ENCODE measurements at places on chromosomes 16 and 17. TPM values are rescaled to one million over a fixed set of nuclear protein-coding genes. Genes with fewer than 3 reads are reported as not detected.

Gene UBE2Z
- 71.1 TPM for total RNA-seq

Gene C16orf89
- total RNA-seq, result not detected

Gene PDILT
- total RNA-seq, result not detected

Gene TNFRSF13B
- total RNA-seq, result not detected

Gene CCDC154
- total RNA-seq, result 1.4 TPM

Gene TEDC2
- 23.2 TPM for total RNA-seq

Gene CANT1
- 48.2 TPM for total RNA-seq

Gene FOXC2
- not detected for total RNA-seq

Gene INCA1
- 0.63 TPM for total RNA-seq

Gene CCL1
- total RNA-seq, result not detected

Gene INO80E
- total RNA-seq, result 75.9 TPM

Gene CCL22
- total RNA-seq, result 7.4 TPM

Gene SEC14L5
- total RNA-seq, result not detected

Gene NGFR
- not detected for total RNA-seq

Gene CRHR1
- total RNA-seq, result not detected

Gene ADAP2
- total RNA-seq, result 0.92 TPM

Gene EEF2K
- 28.6 TPM for total RNA-seq

Data from activated CD8-positive, alpha-beta T cell treated with anti-CD3 and anti-CD28 coated beads for 36 hours (primary cell).